ENCODE measurements at places on chromosomes 4 and X.

- no peak for DNase-seq
These were observed 66.3 kb downstream of the GAB1 start for GRCh38 chr4:143402776-143403552.

GRCh38 chr4:115292320-115293092, 179.1 kb upstream of the NDST4 start:
- DNase-seq = no peak

- DNase-seq = no peak
These were observed 35.7 kb upstream of the PDE5A start for GRCh38 chr4:119664168-119664907.

- no peak for DNase-seq
These were observed 765.3 kb upstream of the GRIA3 start for GRCh38 chrX:122418758-122419157.

- DNase-seq = no peak
These were observed 344.2 kb downstream of the GRIA2 start for GRCh38 chr4:157564771-157565170.

All from fibroblast of skin of back (primary cell).